ENCODE measurements at places on chromosomes 6 and 20.

DNA sequence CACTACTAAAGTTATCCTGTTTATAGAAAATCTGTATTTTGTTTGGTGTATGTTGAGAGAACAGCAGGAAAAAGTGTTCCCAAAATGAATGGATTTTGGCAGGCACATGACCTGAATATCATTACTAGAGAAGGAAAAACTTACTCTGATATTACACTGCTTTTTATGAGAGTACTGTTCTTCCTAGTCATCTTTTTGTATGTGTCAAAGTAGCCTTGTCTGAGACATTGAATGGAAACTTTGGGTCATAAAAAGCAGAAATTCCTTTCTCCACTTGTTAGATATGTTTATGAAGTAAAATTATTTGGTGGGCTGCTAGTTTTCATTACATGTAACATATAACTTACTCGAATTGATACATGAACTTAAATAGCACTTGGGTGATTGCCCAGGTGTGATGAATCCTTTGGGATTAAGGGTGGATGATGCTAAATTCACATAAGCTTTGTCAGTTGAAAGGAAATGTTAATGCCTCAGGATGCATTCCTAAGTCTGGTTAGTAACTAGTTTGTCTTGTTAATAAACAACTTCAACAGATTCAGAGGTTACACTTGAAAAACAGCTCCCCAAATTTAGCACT is 206.7 kb downstream of the CENPW start:
- DNase-seq: no peak

GRCh38 chr6:163759542-163759941 is 345.0 kb downstream of the QKI start:
- DNase-seq: no peak

DNA sequence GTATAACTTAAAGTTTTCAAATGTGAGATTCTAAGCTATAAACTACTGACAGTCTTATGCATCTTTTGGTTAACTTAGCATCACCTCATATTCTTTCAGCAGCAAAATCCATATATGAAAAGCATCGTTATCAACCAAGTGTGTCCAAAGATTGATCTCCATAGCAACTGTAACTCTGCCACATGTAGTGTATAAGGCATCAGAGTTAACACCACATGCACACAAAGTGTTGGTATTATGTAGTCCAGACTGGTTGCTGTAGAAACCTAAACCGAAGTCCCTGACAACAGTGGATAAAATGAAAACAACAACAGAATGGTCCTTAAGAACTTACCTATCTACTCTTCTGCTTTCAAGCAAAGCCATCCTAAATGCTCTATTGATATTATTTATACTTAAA is 39.6 kb downstream of the PDSS2 start:
- no peak for DNase-seq

GRCh38 chr6:139053382-139053781 is 24.8 kb downstream of the ABRACL start:
- no peak for DNase-seq

DNA sequence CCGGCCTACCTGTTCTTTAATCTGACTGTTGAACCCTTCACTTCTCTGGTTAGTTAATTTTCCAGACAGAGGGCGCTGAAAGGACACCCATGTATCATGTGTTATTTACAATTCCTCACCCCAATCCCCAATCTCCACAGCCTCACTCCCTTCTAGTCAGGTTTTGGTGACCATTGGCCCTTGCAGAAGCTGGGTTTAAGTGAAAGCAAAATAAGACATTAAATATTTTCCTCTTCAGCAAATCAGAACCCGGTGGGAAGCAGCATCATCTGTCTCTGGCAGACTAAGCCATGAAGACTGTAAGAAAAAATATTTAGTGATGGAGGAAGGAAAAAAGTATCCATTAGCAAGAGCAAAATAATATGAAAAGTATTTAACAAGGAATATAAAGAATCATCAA is 9.4 kb upstream of the HLA-DQA1 start:
- no peak for DNase-seq

Data from LoVo (cell line).